ENCODE measurements at places on chromosomes 7 and 10.

- no peak for DNase-seq
Observed at GRCh38 chr10:11387044-11387443, 224.4 kb downstream of the USP6NL start.

DNA sequence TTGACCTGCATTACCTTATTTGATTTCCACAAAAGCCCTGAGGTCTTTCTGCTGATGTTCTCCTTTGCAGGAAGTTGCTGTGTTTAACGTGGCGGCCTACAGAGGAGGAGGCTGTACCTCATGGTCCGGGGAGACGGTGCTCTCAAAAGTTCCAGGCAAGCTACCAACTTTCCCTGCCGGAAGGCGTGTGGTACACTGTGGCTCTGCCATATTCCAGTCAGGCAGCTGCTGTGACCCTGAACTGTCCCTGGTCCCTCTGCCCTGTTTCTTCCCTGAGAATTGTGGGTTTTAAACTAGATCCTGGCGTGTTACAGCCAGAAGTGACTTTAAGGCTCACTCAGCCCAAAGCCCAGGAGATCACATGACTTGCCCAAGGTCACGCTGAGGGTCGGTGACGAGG lies 139.2 kb downstream of the TEX36 start:
- no peak for DNase-seq

DNA sequence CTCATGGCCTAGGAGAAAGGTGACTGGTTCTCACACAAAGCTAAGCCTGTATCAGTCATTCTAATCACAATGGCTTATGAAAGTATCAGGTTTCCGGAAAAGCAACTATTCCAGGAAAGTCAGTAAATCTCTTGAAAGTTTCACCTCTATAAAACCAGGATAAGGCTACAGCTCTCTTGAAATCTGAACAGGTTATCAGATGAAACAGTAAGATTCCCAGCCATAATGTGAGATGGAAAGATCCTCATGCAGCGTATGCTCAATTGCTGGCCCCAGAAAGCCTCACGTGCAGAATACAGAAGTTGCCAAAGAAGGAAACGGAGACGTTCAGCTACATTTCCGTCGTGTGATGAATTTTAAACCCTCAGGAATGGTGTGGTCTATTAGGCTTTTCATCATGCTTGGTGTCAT lies 90.0 kb downstream of the PFKFB3 start:
- no peak for DNase-seq

- DNase-seq, result no peak
Observed at GRCh38 chr10:61343796-61344195, 109.4 kb downstream of the TMEM26 start.

DNA sequence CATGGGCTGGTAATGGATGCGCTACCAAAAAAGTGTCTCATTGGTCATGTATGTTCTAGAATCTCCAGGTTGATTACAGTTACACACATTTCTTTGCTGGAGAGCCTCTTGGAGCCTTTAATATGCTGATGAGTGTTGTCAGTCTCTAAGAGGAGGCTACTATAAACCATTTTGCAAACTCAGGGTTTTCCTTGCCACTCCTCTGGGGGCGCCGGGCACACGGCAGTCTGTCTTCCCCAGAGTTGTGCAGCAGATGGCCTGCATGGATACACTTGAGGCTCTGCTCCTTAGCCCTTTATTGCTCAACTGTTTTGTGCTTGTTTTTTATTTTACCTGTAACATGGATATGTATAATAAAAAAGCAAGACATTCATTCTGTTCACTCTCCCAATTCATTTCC lies 196.5 kb downstream of the ACTR3B start:
- DNase-seq, result no peak

GRCh38 chr10:102850025-102850518 lies 4.0 kb upstream of the BORCS7 start:
- no peak for DNase-seq

DNA sequence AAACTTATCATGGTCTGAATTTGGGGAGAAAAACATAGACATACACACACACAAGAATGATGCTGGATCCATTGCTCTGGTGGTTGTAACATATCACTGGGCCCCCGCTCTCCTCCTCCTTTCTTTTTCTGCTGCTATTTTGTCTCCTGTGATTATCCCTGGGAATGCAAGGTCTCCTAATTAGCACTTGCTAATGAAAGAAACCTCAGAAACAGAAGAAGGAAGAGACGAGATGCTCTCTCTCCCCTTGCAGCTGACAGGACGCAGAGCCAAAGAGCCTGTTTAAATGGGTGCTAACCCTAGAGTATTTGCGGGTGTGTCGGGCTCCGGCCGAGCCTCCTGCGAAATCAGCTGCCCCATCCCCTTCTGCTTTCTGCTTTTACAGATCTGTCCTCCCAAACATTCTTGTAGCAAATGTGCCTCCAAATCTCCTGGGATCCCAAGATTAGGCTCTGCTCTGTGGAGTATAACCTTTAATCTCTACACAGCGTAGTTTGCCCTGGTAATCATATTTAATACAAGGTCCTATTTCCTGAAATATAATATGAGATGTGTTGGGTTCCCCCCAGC lies 81.5 kb downstream of the FRMPD2 start:
- DNase-seq, result no peak

DNA sequence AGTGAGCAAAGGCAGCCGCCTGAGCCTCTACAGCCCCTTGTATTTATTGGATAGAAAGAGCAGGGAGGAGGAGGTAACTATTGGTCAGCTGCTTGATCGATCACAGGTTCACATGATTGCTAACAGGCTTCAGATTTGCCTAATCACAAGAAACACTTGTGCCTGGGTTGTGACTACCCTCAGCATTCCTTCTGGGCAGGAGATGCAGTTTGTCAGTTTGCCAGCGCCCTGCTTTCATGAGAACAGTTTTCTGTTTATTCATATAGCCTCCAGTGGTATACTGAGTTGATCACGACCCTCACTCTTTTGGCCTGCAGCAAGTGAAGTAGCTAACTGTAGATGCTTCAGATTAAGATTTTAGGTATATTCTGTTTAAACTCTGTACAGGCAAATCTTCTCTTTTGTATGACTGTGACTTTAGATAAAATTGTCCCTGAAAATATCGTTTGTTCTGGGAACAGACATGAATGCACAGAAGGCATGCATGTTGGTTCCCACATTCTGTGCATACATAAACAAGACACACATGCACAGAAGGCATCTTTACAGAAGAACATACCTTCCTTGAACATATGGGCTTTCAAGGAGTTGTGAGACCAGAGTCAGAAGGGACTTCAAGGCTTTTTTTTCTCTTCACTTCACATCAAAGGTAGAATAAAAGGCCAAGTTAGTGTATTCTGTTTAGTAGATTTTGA lies 422.4 kb upstream of the STEAP1 start:
- no peak for DNase-seq

- no peak for DNase-seq
Observed at GRCh38 chr7:19107356-19108146, 9.9 kb downstream of the TWIST1 start.

GRCh38 chr7:27316311-27316710 lies 73.7 kb downstream of the EVX1 start:
- no peak for DNase-seq

- no peak for DNase-seq
Observed at GRCh38 chr7:11177793-11178192, 204.1 kb downstream of the PHF14 start.

DNA sequence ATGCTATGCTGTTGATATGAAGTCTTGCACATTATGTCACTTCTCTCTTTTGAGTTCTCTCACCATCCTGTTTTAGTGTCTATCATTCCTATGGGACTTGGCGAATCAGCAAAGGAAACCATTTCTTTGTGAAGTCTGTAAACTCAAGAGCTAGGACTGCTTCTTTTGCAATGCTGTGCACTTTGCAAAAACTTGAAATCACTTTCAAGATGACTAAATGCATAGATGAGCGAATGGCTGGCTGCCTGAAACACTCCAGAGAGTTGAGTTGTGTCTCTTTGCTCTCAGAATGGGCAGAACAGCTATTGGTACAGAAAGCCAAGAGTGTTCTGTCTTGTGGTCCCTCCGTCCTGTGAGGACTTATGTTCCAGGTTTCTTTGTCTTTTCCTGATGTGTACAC lies 18.3 kb upstream of the ELMO1 start:
- DNase-seq, result no peak

- DNase-seq, result peak; percentile 20
Observed at GRCh38 chr7:32892521-32893206, 1.1 kb upstream of the KBTBD2 start.

GRCh38 chr10:122117475-122117874 lies 128.5 kb downstream of the TACC2 start:
- DNase-seq, result no peak

- no peak for DNase-seq
Observed at GRCh38 chr10:92813979-92814378, 34.3 kb upstream of the EXOC6 start.

- no peak for DNase-seq
Observed at GRCh38 chr7:149874644-149875028, 867 bp downstream of the ATP6V0E2 start.

DNA sequence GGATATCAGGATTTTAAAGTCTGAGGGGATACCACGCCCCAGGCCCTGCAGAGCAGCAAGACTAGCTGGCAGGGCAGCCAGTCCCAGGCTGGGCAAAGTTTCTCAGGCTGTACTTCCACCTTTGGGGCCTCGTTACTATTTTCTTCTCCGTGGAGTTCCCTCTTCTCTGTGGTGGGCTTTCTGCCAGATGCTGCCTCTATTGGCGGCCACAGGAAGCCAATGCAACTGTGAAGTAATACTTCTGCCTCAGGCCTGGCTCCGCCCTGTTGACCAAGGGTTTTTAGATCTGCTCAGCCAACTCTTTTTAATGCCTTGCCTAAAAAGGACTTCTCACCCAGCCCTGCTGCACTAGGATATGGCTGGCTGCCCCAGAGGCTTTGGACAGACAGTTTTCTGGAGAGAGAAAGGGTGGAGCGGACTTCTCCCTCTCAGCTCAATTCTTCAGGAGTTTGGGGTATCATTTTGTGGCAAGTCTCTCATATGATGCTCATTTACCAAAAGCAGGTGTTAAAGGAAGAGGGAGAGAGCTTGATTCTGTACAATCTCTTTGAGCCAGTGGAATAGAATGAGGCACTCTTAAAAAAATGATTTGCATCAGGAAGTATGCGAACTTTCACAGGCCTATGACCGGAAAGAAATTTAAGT lies 67.4 kb downstream of the HHEX start:
- DNase-seq, result no peak

DNA sequence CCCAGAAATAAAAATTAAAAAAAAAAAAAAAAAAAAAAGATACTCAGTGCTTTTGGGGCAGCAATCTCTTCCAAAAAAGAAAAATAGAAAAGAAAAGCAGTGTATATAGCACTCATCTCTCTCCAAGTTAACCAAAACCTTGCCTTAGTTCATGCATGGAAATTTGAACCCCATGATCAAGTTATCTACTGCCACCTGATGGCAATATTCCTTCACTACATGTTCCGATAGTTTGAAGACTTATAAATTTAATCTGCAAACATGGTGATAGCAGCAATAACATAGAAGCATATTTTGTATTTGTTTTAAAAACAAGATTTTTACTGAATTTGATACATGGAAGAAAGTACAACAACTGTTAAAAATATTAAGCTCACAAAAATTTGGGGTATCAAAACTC lies 48.6 kb upstream of the SLIT1 start:
- DNase-seq, result peak; percentile 4
